D341Med (cell line): ENCODE measurements at places on chromosomes 1 and 21.

DNA sequence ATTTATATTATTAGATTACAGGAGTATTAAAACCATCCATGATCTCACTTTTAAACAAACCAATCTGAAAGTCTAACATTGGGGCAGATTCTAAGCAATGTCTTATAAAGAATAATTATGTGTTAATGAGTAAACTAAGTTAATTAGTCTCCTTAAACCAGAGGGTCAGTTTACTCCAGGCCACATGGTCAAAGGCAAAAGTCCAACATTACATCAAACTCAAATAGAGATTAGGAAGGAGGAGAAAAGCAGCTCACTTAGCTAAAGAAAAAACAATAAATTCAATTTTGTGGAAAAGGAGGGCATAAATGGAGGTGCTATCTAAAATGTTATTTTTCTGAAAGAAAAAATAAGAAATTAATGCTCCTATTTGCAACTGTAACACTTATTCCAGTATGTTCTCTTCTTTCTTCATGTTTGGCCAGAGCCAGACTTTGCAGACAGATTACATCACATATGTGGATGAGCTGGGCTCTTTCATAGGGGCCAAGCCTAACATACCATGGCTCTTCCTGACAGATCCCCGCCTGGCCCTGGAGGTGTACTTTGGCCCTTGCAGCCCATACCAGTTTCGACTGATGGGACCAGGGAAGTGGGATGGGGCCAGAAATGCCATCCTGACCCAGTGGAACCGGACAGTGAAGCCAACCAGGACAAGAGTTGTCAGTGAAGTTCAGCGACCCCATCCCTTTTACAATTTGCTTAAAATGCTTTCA lies 24.3 kb upstream of the FMO2 start:
- DNase-seq: no peak

GRCh38 chr1:37037690-37038089 lies 3.4 kb upstream of the GRIK3 start:
- no peak for DNase-seq

DNA sequence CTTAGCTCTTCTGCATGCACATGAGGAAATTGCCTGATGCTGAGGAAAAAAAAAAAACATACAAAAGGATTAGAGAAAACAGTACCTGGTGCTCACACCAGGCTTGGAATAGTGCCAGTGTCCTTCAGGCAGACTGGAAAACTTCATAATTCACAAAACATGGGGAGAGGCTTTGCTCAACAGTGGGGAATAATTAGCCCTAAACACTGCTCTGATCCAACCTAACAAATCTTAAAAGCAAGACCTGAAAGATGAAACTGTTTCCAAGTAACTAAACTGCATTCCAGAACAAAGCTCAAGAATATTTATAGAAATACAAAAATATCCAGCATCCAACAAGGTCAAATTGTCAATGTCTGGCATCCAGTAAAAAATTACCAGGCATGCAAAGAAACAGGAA lies 124.8 kb downstream of the AK5 start:
- no peak for DNase-seq

GRCh38 chr1:47771751-47772150 lies 225.4 kb downstream of the TRABD2B start:
- DNase-seq: no peak

- DNase-seq: peak; percentile 76
Observed at GRCh38 chr21:32403201-32403777, 9.2 kb upstream of the EVA1C start.

DNA sequence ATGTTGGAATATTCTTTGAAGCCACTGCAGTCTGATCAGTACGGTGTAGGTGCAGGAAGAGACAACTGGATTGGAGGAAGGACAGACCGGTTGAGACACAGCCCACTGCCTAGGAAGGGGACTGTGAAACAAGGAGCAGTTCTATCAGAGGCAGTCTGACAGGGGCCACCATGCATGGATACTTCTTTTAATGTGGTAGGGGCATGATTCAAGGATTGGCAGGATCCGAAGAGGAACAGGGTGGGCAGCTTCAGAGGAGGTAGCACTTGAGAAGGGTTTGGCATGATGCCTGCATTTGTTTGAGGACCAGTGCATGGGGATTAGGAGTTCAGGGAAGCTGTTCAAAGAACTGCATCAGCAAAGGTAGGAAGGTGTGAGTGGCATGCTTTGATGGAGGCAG lies 167.9 kb downstream of the DYRK1A start:
- no peak for DNase-seq
